ENCODE measurements at places on chromosomes 2 and 18.

GRCh38 chr2:66340521-66340920, 94.4 kb upstream of the MEIS1 start:
- no peak for DNase-seq

DNA sequence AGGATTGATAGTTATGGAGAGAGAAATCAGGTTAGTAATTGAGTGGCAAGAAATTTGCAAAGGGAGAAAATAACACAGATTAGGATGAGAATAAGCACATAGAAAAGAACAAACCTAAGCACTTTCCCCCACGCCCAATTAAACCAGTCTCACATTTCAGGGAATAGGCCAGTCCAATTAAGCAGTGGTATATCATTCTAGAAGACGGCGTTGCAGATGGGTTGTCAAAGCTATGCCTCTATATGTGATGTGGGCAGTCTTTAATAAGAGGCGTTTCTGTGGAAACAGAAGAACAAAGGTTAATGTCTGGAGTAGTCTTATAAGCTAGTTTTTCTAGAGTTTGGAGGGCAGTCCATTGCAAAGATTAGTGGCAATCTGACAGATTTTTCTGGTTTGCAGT, 61.6 kb downstream of the B3GNT2 start:
- no peak for DNase-seq

DNA sequence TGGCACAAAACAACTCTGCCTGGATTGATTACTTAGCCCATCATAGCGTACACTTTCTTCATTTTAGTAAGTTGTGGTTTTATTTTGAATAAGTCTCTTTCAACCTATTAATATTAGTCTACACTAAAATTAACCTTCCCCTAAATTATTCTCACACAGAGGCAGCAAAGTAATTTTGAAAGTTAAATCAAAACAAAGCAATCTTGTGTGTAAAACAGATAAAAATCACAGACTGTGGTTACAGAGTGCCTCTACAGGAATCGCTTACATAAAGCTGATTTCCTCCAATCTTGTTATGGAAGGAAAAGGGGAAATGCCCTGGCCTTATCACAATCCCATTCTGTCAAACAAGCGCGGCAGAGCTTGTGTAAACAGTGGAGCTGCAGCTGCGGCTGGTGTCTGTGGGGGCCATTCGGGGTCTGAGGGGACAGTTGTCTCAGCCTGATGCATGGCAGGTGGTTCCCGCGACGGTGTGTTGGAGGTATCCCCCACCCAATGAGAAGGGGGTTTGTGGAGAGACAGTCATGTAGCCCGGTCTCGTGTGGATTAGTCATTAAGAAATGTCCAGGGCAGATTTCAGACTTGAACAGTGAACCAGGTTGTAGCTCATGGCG, 42.1 kb downstream of the BCL2L11 start:
- peak; percentile 30 for DNase-seq

- DNase-seq: no peak
Observed at GRCh38 chr2:98039085-98039756, 43.5 kb upstream of the TMEM131 start.

DNA sequence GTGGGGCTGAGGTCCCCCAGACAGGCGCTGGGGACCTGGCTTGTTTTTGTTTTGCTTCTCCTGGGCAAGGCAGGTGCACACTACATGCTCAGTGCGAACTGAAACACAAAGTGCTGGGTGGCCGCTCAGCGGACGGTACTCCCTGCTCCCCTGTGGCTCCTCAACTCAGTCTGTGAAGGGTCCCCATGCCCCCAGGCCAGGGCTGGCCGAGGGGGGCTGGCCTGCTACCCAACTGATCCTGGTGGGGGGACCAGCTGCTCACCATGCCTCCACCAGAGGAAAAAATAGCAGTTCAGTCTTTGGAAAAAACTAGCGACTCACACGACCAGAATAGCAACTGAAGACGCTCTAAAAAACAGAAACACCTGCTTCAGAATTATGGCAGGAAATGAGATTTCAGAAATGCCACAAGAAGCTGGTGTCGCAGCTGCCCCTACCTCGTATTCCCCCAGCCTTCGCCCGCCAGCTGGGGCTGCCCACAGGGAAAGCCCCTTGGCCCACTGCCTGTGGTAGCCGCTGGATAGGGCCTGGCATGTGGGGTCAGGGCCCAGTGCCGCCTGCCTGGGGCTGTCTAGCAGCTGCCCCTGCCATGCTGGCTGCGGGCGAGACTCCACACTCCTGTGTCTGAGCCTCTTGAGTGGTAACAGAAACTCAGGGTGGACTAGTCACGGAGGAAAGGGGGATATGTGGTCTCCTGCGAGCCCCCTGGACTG, 43.7 kb downstream of the MEX3C start:
- no peak for DNase-seq

- DNase-seq: no peak
Observed at GRCh38 chr18:26458526-26459232, 89.7 kb downstream of the KCTD1 start.

GRCh38 chr18:23494992-23495391, 8.3 kb upstream of the RMC1 start:
- DNase-seq: no peak

- peak; percentile 85 for DNase-seq
Observed at GRCh38 chr18:27411911-27412310, 226.8 kb upstream of the CHST9 start.

DNA sequence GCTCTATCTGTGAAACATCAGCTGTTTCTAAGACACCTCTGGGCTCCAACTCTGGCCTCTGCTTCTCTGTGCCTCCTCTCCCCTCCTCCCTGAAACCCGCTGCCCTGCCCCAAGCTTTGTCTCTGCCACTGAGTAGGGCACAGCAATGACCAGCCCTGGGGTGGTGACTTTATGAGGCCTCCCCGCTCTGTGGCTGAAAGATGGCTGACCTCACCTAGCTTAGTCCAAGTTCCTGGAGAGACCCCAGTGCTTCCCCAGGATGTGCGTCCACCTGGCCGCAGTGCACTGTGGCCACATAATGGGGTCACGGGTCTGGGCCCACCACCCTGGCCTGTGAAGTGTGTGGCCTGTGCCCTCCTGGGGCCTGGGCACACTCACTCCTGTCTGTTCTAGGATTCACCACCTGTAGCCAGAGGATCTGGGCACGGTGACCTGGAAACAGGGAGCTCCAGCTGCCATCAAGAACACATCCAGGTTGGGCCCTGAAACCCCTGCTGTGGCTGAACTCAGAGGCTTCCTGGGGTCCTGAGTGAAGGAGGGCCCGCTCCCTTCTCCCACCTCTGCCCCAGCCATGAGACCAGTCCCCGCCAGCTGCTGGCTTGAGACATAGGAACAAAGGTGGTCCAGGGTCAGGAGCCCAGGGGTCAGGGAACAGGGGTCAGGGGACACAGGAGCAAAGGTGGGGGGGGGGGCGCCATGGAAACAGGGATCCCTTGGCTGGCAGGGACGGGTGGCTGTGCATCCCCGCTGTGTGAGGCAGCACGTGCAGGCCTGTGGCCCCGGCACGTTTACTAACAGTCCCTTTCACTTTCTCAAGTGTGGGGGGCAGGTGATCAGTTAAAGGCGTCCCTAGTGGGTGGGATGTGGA, 29.3 kb upstream of the OTOS start:
- DNase-seq: no peak

DNA sequence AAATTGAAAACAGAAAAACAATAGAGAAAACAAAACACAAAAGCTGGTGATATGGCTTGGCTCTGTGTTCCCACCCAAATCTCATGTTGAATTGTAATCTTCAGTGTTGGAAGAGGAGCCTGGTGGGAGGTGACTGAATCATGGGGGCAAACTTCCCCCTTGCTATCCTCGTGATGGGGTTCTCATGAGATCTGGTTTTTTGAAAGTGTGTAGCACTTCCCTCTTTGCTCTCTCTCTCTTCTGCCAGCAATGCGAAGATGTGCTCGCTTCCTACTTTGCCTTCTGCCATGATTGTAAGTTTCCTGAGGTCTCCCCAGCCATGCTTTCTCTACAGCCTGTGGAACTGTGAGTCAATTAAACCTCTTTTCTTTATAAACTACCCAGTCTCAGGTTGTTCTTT, 112.3 kb upstream of the UXS1 start:
- DNase-seq: no peak

DNA sequence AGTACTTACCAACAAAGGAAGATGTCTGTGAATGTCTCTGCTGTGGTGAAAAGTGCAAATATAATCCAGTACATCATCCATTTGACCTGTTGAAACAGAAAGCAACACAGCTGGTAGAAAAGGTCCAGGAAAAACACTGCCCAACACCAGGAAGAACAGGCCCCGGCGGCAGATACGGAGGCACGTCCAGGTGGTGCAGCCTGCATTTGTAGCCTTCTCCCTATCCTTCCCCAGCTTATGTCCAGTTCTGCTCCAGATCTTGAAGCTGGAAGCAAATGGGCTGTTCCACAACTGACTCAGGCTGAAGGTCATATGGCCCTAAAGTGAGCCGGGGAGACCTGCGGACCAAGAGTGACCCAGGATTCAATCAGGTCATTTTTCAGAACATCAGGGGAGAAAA, 64.7 kb downstream of the MRPL35 start:
- no peak for DNase-seq

DNA sequence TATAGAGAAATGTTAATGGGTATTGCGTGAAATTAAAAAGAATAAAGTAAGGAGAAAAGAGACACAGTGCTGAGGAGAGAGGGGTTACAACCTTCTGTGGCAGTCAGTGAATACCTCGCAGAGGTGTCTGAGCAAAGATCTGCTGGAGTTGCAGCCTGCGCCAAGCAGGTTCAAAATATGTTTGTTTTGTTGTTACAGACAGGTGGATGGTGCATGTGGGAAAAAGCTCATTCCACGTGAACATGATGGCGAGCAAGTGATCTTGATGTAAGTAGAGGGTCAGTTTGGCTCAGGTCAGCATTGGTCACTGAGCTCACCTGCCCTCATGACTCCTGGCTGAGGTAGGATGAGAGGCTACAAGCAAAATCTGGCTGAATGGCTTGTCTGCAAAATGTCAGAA, 66.2 kb downstream of the SOX11 start:
- no peak for DNase-seq

DNA sequence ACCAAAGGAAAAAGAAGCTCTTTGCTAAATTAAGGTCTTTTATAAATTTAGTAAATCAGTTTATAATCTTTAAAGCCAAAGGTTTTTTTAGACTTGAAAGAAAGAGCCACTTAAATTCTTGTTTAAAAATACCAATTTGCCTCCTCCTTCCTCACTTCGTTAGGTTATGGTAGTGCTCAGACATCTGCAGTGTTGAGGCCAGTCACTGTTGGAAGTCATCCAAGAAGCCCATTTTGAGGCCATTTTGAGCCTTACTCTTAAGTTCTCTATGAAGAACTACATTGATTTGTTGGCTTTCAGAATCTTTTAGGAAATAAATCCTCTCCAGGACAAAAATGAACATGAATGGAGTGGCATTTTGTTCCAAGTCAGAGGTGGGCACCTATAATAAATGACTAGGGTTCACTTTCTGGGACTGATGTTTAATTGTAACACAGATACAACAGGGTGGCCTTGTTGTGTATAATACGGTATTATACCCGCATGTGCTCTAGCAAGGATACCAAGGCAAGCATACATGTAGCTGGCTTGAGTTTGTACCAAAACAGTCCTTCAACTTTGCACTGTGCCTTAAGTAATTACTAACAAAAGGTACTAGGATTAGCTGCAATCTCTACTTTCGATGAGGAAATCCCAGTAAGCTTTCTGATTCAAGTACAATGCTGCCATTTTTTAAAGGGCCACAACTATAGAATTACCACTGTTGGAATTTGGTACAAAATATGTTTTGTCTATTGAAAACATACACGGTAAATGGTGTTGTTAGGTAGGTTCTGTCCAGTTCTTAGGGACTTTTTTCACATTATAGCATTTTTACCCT, 22.8 kb downstream of the SLC66A3 start:
- DNase-seq: no peak

DNA sequence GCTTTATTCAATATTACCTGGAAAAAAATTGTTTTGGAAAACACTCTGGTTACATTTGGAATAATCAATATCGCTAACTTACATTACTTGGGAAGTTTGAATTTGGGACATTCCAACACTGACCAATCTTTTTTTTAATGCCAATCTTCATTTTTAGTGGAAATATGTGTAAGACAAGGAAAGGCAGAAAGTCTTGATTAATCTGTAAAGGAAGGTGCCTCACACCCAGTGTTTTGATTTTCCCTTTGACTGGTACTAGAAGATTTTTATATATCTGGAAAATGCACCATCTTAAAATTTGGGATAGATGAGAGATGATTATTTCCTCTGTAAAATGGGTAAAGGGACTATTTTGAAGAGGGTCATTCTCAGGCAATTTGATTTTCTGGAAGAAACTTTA, 879.2 kb upstream of the ZEB2 start:
- no peak for DNase-seq

GRCh38 chr2:45237128-45237527, 227.9 kb upstream of the SIX2 start:
- no peak for DNase-seq

DNA sequence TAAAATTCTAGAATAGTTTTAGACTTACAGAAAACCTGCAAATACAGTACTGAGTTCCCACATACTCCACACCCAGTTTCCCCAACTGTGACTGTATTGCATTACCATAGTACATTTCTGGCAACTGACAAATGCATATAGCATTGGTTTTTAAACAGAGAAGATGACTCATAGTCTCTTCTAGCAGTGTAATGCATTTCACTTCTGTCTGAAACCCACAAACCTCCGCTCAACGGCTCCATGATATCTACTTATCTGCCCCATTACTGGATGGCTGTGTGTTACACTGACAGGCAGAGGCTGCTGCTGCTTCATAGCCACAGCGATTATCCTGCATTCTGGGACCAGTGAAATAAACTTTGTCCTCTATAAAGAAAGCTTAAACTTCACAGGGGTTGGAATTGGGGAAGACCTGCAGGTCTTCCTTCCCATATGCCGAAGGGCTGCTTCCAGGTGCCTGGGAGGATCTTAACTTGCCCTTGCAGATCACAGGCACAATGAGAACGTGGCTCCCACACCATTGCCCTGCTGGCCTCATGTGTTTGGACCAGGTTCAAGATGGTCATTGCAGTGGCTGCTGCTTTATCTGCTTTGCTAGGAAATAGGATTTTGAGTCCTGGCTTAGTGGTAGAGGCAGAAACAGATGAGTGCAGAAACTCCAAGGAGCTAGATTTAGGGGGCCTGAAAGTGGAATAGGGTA, 742.6 kb upstream of the HS6ST1 start:
- no peak for DNase-seq

- DNase-seq: no peak
Observed at GRCh38 chr2:125667630-125668029, 988.3 kb upstream of the GYPC start.

DNA sequence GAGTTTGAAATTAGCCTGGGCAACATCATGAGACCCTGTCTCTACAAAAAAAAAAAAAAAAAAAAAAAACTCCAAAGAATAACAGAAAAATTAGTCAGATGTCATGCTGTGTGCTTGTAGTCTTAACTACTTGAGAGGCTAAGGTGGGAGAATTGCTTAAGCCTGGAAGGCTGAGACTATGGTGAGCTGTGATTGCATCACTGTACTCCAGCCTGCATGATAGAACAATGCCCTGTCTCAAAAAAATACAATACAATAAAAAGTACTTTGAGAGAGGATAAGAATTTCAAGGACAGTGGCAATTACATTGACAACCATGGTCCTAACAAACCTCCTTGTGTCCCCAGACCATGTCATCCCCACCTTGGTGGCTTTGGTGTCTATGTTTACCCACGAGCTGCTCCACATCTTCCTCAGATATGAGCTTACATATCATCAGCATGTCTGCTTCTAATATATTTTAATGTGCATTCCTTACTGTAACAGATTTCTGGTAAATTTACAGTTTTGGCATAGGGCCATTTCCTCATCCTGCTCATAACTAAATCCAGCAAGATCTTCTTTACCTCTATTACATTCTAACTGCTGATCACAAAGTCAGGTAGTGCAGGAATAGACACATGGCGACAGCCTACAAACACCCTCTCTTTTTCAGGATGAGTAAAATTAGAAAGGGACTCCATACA, 437.7 kb upstream of the HNRNPA3 start:
- DNase-seq: no peak

All from COLO829 (cell line).